Stimulated activated CD4-positive, alpha-beta T cell treated with anti-CD3 and anti-CD28 coated beads, TNF-alpha, amount 100 ng/mL, for 4 hours (primary cell): ENCODE measurements at places on chromosomes 5 and 9.

DNA sequence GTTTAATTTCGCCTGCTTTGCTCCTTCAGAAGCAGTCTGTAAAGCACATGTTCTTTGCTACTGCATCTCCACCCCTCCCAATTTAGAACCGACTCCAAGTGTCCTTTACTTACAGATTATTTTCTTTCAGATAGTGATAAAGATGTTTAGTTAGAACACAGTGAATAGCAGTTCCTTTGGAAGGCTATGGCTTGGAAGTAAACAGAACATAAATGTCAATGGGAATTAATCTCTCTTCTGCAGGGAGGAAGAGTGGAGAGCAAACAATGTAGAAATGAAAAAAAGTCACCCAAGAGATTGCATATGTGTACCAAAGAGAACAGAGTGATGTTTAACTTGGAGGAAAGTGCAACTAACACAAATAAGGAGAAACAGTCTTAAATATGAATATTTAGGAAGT, 4.2 kb upstream of the CARTPT start:
- no peak for DNase-seq

DNA sequence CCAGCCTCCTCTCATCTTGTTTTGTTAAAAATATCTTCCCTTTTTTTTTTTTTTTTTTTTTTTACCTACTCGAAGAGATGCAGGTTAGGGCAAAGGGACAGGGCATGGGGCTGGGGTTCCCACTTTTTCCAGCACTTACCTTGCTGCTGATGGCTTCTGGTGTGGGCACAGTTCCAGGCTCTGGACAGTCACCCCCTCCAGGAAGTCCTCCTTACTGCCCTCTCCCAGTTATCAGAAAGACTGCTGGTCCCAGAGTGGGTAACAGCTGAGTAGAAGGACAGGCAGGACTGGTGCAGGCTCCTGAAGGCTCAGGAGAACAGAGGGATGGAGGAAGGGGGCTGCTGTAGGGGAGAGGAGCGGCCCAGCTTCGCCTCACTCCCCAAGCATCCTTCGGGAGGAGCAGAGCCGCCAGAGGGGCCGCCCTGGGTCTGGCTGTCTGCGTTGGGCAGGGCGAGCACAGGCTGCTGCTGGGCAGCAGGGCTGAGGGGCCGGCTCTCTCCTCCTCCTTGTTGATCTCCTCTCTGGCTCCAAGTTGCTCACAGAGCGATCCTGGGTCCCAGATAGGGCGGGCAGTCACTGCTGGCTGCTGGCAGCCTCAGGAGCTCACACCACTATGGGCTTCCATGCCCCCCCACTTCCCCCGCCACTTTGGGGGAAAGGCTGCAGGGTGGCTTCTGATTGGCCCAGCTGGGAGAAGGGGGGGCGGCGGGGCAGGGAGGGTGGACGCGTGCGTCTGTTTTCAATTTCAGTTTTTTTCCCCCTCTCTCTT, at the start of gene PDGFRB:
TSS of gene PDGFRB (minus strand) at position 588 of the 769 bp plus-strand sequence. CDS start 18,798 bp downstream, outside the sequence.
- no peak for DNase-seq

DNA sequence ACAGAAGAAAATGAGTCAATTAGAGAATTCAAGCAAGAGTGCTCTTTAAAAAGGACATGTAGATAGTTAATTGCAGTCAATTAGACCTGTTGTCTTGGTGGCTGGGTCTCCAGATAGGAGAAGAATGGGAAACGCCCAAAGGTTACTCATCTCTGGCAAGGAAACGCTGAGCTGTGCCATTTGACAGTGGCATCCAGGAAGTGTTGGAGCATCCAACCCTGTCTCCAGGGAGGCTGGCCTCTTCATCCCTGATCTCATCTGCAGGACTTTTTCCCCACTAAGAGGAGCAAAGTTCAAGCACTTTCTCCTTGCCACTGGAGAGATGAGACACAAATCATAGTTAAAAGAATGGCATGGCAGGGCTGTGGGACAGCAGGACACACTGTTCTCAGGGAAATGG, 111.7 kb upstream of the MSX2 start:
- DNase-seq, result no peak

GRCh38 chr5:116938488-116938887, 363.9 kb upstream of the SEMA6A start:
- DNase-seq, result no peak

DNA sequence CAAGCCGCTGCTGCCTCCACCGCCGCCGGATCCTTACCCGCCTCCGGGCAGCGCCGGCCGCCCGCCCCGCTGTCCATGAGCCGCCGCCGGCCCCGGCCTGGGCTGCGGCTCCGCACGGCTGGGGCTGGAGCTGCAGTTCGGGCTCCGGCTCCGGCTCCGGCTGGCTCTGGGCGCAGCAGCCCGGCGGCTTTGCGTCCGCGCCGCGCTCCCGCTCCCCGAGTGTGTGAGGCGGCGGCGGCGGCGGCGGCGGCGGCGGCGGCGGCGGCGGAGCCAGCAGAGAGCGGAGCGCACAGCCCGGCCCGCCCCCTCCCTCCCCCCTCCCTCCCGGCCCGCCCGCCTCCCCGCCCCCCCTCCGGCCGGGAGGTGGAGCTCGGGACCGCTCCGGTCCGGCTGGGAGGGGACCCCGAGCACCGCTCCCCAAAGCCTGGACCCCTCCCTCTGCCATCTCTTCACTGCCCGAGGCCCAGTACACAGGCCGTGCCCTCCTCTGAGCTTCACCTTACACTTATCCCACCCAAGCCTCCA, at the start of gene PCDH1:
TSS of gene PCDH1 (minus strand) at position 225 of the 525 bp plus-strand sequence. CDS start at position 77, 148 bp downstream.
- no peak for DNase-seq

DNA sequence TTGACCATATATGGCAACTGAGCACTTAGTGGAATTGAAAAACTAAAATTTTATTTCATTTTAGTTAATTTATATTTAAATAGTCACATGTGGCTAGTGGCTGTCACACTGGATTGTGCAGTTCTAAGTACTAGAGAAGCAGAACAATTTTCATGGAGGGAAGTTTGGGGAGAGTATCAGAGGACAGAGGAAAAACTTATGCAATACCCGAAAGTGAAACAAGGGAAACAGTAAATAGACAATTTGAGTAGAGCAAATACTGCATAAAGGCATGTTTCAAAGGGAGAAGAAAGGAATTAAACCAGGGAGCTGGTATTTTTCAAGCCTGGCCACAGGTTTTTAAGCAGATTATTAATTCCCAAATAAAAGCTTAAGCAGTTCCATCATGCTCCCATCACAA, 590.5 kb upstream of the RORB start:
- DNase-seq, result no peak

DNA sequence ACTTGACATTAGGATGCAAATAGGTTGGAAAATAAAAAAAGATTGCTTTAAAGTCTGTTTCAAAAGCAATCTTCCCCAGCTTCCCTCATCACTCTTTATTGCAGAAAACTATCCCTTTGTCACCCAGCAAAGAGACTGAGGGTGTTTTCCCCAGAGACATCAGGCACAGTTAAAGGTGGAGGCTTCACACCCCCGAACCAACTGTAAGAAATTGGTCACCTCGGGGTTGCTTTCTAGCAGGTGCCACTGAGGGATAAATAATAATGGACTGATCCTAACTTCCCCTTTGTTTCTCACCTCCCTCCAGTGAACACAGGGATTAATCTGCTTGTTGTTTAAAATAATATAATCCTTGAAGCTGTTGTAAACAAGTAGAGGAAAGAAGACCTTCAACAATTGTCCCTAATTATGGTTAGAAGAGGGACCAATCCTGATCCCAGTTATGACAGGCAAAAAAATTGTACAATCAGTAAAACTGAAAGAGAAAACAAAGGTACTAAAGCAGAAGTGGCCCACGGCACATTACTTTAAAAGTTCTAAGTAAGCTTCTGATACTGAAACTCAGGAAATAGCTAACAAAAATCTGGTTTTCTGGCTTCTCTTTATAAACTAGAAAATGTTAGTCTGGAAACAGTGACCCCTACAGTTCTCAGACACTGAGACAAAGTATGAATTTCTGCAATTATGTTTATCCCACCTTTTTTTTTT, 6.6 kb upstream of the PCSK1 start:
- no peak for DNase-seq

DNA sequence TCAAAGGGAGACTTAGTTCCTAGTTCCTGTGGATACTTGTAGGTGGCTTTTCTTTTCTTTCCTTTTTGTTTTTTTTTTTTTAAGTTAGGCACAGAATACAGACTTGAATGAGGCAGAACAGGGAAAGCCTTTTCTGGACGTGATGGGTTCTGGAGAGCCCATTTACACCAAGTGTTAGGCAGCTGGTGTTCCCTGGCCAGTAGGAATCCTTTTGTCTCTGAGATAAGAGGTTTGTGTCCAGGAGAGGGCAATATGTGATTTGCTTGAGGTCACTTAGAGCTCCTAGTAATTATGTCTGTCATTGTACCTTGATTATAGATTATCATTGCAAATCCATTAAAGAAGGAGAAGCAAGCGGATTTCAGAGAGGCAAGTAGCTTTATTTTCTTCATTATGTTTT, 9.1 kb downstream of the MEGF10 start:
- no peak for DNase-seq

- DNase-seq, result no peak
Observed at GRCh38 chr9:127252410-127253318, 11.9 kb upstream of the GARNL3 start.

DNA sequence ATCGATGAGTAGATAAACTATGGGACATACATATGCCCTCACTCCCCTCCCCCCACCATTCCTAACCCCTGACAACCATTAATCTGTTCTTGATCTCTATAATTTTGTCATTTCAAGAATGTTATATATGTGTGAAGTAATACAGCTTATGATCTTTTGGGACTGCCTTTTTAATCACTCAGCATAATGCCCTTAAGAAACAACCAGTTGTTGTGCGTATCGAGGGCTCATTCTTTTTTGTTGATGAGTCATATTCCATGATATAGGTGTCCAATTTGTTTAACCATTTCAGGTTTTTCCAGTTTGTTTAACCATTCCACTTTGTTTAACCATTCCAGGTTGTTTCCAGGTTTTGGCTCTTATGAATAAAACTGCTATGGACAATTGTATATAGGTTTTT, 75.6 kb downstream of the ARHGEF28 start:
- no peak for DNase-seq

GRCh38 chr9:23582836-23583235, 243.2 kb downstream of the ELAVL2 start:
- DNase-seq, result no peak

DNA sequence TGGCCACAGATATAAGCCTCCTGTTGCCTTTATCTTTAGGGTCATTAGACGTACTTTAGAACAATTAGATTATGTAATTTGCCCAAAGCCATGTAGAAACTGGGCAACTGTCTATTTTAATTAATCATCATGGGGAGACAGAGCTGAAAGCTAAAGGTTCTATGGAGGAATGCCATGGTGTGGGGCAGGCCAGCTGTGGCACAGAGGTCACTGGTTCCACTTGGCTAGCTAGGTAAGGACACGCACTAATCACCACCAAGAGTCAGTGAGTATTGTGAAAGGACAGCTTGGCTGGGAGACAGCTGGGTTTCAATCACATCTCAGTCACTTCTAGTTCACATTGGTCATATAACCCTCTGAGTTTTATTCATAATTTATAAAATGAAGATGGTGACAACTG, 81.7 kb downstream of the HMHB1 start:
- DNase-seq, result no peak

GRCh38 chr5:80060966-80061365, 25.8 kb downstream of the THBS4 start:
- no peak for DNase-seq

DNA sequence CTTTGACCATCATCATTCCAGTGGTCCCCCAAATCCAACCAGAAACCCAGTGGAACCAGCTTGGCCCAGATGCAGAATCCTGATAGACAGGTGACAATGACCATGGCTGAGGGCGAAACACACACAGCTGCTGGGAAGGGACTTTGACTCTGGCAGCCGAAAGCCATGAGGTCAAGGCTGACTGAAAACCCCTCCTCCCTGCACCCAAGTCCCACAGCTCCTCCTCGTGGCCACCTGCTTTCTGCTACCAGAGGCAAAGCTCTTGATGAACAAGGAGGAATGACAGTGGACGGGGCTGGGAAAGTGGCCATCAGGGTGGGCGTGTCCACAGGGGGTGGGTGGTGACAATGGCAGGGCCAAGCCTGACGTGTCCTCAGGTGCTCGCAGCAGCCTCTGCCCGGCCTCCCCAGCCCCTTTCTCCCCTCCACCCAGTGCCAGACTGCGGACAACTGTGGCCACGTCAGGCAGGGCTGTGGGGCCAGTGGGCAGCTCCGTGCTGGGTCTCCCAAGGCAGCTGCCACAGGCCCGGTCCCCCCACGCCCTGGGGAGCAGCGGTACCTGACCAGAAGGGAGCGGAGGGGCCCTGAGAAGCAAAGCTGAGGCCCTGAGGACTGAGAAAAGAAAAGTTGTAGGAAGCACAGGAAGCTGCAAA, 30.8 kb upstream of the SARDH start:
- no peak for DNase-seq

GRCh38 chr5:95668728-95669127, 14.1 kb downstream of the SPATA9 start:
- no peak for DNase-seq

DNA sequence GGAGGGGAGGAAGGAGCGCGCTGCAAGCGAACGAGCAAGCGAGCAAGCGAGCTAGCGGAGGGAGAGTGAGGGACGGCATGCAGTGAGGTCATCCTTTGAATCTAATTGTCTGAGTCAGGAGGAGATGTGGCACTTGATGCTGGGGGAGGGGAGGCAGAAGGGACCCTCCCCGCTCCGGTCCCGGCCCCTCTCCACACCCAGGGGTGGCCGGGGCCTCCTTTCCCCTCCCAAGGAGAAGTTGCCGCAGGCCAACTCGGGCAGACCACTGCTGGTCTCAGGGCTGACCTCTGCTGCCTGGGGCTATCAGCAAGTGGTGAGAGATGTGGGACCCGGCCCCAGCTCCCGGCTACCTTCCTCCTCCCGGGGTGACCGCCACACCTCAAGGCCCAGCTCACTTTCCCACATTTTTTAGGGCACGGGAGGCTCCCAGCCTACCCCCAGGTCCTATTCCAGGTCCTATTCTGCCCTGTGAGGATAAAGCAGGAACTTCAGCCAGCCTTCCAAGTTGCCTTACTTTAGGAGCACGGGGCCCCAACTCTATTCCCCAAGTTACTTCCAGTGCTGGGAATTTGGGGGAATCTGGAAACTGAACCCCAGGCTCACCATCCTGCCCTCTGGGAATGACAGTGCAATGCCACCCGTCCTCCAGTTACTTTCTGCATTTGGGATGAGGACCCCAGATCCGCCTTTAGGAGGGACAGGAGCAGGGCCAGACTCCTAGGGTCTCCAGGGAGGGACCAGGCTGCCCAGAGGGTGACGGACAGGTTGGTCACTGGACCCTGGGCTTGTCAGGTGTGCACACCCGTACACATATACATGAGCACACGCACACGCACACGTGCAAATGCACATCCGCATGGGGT, 11.1 kb downstream of the CNTFR start:
- no peak for DNase-seq

- DNase-seq, result no peak
Observed at GRCh38 chr5:113195771-113196170, 219.2 kb downstream of the DCP2 start.

- DNase-seq, result no peak
Observed at GRCh38 chr5:4245511-4245910, 649.9 kb downstream of the IRX1 start.

- no peak for DNase-seq
Observed at GRCh38 chr5:98847054-98847453, 73.6 kb downstream of the RGMB start.

DNA sequence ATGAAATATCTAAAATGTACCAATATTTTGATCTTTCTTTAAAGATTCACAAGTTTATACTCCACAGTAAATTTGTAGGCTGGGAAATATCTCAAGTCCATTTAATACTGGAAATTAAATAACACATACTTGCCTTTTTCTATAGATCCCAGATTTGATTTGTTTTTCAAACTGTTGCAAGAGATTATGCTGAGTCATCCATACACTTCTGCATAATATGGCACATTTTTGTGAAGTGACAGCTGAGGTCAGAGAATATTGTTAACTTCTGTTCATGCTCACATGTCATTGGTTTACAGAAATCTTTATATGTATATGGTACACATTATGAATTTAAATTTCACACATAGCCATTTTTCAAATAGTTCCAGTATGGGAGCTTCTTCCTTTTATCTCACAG, 1066.3 kb upstream of the NUDT12 start:
- no peak for DNase-seq
